ENCODE measurements at places on chromosomes 5 and 9.

GRCh38 chr5:32135086-32135485 lies 39.0 kb downstream of the GOLPH3 start:
- no peak for DNase-seq

GRCh38 chr5:79890119-79890929 lies 100.7 kb downstream of the MTX3 start:
- peak; percentile 36 for DNase-seq

- DNase-seq = no peak
These were observed 50.1 kb upstream of the POU5F2 start for GRCh38 chr5:93791518-93791972.

- peak; percentile 50 for DNase-seq
These were observed 74.8 kb downstream of the SLF1 start for GRCh38 chr5:94693043-94693822.

GRCh38 chr5:66828548-66829357 lies 232.6 kb downstream of the MAST4 start:
- DNase-seq = peak; percentile 76

- DNase-seq = peak; percentile 10
These were observed 159.1 kb upstream of the MAP1B start for GRCh38 chr5:71948206-71948605.

- DNase-seq = peak; percentile 66
These were observed 6.1 kb downstream of the SAPCD2 start for GRCh38 chr9:137064027-137064879.

DNA sequence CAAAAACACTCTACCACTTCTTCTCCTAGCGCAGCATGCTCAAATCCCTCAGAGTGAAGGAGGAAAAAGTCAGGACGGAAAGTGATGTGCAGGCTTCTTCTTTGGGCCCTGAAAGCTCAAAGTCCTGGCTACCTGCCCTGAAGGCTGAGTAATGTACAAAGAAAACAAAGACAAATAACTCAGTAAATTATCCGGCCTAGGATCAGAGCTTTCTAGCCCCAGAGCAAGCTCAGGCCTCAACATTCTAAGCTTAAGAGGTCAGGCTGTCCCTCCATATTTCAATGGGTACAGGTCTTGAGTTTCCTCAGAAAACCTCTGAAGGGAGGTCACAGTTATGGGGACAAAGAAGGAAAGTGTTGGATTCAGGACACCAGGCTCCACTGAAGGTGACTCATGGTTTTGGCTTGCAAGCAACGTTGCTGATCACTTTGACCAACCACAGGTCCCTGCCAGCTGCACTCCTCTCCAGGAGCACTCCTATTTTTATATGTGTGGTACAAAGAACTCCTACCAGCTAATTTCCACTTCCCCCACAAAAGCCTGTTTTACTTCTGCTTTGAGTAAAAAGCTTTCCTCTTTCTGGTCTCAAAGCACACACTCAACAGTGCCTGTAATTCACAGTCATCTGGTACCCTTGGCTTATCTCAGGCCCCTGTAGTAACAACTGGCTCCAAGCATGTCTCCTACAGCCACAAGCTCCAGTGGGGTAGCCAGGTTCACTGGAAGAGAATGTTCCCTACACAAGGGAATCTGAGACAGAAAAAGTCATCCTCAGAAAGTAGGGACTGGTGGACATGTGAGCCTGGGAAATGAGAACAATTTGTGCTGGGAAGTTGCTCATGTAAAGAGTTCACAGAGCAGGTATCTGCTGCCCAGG lies 115.7 kb downstream of the UGCG start:
- DNase-seq = peak; percentile 97

DNA sequence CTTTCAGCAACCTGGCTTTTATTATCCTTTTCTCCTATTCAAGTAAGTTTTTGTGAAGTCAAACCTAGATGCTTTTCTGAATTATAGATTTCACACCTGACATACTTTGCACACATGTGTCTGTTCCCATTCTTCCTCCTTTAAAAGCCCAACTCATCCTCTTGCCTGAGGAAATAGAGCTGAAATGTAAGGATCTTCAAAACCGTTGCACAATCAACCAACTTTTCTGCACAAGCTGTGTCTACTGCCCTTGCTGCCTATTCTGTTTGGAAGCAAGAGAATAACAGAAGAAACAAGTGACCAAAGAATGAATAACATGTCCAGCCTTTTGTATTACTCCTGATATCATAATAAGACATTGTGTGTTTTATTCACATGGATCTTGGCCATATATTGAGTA lies 95.1 kb upstream of the ITGA1 start:
- no peak for DNase-seq

GRCh38 chr9:134624621-134625181 lies 16.9 kb upstream of the COL5A1 start:
- peak; percentile 68 for DNase-seq

DNA sequence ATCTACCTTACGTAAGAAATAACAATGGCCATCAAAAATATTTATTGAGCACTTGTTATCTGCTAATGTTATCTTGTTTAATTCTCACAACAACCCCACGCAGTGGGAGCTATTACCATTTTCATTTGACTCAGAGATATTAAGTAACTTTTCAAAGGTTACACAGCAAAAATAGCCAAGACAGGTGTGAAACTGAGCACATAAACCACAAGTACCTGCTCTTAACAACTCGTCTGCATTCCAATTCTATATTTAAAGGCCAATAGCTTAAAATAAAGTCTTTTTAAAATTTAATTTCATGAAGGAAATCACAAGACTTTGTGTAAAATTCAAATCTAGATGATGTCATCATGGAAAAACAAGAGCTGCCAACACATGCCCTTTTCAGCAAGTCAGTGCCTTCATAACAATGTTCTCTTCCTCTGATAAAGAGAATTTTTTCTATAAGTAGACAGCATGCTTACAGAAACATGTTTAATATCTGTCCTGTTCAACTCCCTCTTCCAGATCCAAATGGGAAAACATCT lies 111.6 kb downstream of the MED10 start:
- no peak for DNase-seq

- DNase-seq = no peak
These were observed 410.9 kb downstream of the BNC2 start for GRCh38 chr9:16459421-16460148.

All from kidney tubule cell (primary cell).